ENCODE measurements at places on chromosomes 5 and 9.

GRCh38 chr9:84941792-84942191 is 272.3 kb downstream of the NTRK2 start:
- DNase-seq, result no peak

GRCh38 chr5:58066076-58066475 is 393.8 kb downstream of the PLK2 start:
- no peak for DNase-seq

GRCh38 chr5:98436667-98437066 is 336.8 kb upstream of the RGMB start:
- no peak for DNase-seq

DNA sequence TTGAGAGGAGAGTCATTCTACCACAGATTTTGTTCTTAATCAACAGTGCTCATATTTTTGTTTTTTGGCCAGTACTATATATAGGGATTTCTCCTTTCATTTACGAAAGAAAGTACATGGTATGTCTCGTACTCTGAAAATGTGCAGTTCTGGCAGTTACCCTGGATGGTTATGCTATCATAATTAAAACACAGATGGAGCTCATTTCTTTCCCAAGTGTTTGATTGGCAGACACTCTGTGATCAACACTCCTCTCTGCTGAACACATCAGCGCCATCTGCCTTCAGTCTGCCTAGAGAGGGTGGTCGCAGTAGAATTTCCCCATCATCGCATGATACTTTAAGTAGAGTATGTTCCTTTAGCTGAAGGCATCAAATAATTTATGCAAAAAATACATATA is 64.5 kb downstream of the PAM start:
- no peak for DNase-seq

GRCh38 chr9:133861692-133862091 is 123.5 kb upstream of the SARDH start:
- no peak for DNase-seq

- no peak for DNase-seq
Measured at GRCh38 chr5:113005454-113005853, 28.9 kb downstream of the DCP2 start.

Measured in iPS DF 19.7 (cell line).